OCI-M1 (cell line): ENCODE measurements at places on chromosomes 3 and 15.

GRCh38 chr15:62301993-62302675, 137.0 kb upstream of the C2CD4B start:
- DNase-seq, result no peak

- no peak for DNase-seq
Observed at GRCh38 chr3:119602676-119603075, 5.0 kb downstream of the PLA1A start.

DNA sequence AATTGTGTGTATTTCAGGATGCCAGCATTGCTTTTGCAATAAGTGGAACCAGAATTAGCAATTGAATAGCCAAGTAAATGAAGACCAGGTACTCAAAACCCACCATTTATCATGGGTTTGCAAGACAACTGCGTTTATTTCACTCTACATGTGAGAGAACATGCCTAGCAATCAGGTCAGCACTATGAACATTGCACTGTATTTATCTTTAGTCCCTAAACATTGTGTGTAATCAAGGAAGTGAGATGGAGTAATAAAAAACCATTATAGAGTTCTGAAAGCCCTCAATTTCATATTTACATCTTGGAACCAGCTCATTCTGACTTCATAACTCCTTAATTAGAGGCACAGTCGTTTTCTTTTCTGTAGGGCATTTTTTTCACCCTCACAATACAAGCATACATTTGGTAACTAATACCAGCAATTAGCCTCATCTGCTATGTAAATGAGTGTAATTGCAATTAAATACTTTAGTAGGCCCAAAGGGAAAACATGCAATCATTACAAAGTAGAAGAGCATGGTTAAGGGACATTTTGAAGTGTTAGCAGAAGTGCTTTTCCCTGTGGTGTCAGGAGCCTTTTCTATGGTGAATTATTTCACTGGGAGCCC, 153.1 kb upstream of the DPH6 start:
- no peak for DNase-seq

- no peak for DNase-seq
Observed at GRCh38 chr15:57924598-57924997, 140.9 kb downstream of the ALDH1A2 start.

DNA sequence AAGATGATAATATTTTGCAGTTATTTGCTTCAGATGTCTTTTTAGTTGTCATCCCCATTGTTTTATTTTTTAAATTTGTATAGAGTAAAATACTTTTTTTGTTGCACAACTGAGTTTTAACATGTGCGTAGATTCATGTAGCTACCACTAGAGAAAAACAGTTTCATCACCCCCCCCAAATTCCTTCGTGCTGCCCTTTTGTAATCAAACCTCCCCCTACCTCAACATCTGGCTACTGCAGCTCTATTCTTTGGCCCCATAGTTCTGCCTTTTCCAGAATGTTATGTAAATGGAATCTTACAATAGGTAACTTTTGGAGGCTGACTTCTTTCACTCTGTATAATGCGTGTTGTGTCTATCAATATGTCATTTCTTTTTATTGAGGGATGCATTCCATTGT, 232.0 kb upstream of the RASGRP1 start:
- no peak for DNase-seq

- DNase-seq, result peak; percentile 34
Observed at GRCh38 chr3:23811919-23812318, 6.2 kb downstream of the UBE2E1 start.

DNA sequence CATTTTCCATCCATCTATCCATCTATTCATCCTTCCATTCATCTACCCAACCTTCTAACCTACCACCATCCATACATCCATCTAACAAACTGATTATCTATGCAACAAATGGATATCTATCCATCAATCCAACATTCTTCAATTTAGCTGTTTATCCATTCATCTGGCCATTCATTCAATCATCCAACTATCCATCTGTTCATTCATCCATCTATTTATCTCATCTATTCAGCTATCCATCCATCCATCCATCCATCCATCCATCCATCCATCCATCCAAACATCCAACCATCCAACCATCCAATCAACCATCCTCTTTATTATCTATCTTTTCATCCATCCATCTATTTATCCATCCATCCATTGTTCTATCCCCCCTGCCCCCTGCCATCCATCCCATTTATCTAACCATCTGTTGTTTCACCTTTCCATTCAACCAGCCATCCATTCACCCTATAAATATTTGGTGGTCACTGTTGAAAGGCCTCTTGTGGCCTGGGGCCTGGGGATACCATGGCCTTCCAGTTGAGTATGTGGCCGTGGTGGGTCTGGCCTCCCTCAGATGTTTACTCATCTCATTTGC, 44.7 kb downstream of the SLC6A6 start:
- DNase-seq, result no peak

GRCh38 chr15:89772932-89773583, 3.1 kb upstream of the MESP2 start:
- DNase-seq, result no peak

GRCh38 chr3:53939086-53939582, 47.5 kb upstream of the SELENOK start:
- DNase-seq, result no peak

GRCh38 chr3:28590860-28591259, 242.2 kb upstream of the AZI2 start:
- peak; percentile 11 for DNase-seq

DNA sequence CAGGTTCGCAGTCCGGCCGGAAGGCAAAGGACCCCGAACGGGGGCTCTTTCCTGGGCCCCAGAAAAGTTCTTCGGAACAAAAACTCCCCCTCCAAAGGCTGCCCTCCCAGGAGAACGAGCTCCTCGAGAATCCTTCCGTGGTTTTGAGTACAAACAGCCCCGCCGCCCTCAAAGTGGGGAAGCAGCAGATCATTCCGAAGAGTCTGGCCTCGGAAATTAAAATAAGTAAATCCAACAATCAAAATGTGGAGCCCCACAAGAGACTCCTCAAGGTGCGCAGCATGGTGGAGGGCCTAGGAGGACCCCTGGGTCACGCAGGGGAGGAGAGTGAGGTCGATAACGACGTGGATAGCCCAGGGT, 1.3 kb downstream of the ARHGEF26 start:
- DNase-seq, result no peak

- DNase-seq, result no peak
Observed at GRCh38 chr3:119360736-119361462, 66.7 kb downstream of the ARHGAP31 start.

DNA sequence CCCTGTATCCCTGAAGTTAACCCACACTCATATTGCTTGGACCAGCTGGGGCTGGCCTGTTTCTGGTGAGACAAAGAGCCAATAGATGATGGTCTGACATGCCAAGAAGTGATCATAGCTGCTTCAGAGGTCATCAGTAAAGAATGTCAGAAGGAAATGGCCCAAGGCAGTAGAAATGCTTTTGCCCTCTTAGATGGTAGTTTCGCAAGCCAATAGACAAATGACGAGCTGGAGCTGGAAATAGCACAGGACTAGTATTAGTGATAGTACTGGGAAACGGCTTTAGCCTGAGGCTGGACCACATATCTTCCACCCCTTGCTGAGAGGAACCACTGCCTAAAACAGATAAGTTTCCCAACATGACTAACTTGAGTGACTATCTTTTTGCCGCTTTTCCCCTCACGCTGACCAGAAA, 176.1 kb upstream of the THBS1 start:
- peak; percentile 90 for DNase-seq

GRCh38 chr15:70308011-70308734, 210.5 kb upstream of the TLE3 start:
- DNase-seq, result peak; percentile 71

GRCh38 chr3:175238801-175239200, 379.7 kb downstream of the NAALADL2 start:
- DNase-seq, result no peak

DNA sequence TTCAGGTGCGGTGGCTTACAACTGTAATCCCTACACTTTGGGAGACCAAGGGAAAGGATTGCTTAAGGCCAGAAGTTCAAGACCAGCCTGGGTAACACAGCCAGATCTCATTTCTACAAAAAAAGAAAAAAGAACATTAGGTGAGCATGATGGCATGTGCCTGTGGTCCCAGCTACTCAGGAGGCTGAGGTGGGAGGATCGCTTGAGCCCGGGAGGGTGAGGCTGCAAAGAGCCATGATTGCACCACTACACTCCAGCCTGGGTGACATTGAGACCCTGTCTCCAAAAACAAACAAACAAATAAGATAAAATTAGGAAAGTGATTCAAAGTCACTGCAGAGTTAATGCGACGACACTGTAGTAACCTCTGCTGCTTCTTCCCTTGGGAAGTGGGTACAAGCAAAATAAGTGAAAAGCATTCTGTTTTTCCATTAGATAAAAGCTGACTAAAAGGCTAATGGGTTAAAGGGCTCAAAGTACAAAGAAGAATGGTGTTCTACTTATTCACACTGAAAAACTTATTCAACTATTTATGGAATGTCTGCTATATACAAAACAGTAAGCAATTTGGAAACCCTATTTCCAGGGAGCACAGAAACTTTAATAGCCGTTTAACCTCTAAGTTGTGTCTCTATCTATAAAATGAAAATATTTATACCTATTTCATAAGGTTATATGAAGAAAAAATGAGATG, 8.0 kb upstream of the RPS27L start:
- no peak for DNase-seq

- DNase-seq, result no peak
Observed at GRCh38 chr3:130649061-130649654, 97.5 kb downstream of the PIK3R4 start.

GRCh38 chr3:25069970-25070369, 358.1 kb upstream of the RARB start:
- DNase-seq, result no peak

- DNase-seq, result peak; percentile 94
Observed at GRCh38 chr3:39350714-39351113, 21.2 kb downstream of the CCR8 start.

DNA sequence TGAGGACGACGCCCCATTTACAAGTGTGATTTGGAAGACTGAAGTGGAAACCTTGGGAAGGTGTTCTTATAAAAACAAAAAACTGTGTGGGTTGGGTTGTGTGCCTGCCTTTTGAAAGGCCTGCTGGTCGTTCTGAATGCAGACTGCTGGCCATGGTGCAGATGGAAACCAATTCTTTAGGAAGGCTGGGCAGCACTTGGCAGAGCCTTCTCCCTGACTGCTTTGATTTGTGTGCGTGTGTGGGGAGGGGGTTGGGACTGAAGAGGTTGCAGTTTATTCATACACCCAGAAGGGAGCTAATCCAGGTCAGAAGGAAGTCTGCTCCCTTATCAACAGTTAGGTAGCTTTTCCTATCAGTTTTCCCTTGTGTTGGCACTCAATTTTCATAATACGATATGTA, 288.7 kb downstream of the SOX2 start:
- no peak for DNase-seq

GRCh38 chr3:44222337-44222736, 19.3 kb upstream of the TOPAZ1 start:
- DNase-seq, result no peak

- DNase-seq, result no peak
Observed at GRCh38 chr15:65821070-65821469, 29.0 kb upstream of the DENND4A start.

DNA sequence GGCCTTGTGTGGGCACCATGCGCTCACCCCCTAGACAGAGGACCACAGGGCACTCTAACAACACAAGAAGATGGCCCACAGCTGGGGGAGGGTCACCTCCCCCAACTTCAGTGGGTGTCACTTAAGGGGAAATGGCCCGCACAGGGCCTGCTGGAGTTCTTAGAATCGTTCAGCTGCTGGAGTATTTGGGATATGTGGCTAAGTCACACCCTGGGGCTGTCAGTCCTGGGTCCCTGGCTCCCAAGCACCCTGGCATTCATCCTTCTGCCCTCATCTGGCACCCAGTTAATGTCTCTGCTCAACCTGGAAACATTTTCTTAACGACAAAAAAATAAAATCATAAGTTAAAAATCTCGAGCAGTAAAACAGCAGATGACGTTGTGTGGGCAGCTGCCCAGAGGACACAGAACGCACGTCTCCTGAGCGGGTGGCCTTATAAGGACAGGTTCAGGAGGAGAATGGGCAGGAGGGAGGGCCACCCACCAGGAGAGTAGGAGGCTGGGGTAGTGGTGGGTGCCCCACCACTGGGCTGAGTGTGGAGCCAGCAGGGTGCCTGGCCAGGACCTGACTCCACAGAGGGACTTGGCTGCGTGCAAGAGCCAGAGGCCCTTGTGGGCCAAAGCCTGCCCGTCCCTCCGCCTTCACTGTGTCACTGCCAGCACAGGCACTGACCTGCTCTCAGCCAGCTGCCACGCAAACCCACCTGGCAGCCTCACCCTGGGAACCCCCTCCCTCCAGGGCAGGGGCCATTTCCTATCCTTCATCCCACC, 11.5 kb downstream of the KBTBD13 start:
- no peak for DNase-seq

- DNase-seq, result peak; percentile 79
Observed at GRCh38 chr15:43225201-43225949, 4.6 kb upstream of the EPB42 start.

DNA sequence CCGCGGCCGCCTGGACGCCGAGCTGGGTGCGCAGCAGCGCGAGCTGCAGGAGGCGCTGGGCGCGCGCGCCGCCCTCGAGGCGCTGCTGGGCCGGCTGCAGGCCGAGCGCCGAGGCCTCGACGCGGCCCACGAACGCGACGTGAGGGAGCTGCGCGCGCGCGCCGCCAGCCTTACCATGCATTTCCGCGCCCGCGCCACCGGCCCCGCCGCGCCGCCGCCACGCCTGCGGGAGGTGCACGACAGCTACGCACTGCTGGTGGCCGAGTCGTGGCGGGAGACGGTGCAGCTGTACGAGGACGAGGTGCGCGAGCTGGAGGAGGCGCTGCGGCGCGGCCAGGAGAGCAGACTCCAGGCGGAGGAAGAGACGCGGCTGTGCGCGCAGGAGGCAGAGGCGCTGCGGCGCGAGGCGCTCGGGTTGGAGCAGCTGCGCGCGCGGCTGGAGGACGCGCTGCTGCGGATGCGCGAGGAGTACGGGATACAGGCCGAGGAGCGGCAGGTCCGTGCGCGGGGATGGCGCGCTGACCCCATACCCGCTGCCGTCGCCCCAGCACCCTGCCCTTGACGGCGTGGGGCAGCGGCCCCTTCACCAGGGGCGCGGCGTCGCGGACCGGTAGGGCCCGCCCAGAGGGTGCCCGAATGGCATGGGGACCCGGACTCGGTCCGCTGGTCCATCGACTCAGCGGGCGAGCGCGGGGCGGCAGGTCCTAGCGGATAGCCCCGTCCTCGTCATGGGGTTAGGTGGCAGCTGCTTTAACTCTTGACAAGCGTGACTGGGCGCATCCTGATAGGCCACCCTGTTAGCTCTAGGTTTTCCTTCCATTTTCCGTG, 848 bp downstream of the SYNM start:
- no peak for DNase-seq

- no peak for DNase-seq
Observed at GRCh38 chr3:179272385-179272784, 21.5 kb upstream of the KCNMB3 start.

- DNase-seq, result peak; percentile 68
Observed at GRCh38 chr3:116038968-116039650, 406.2 kb downstream of the LSAMP start.
